Smooth muscle cell of the umbilical artery (primary cell): ENCODE measurements at places on chromosomes 4 and X. TPM values are rescaled to one million over a fixed set of nuclear protein-coding genes. Genes with fewer than 3 reads are reported as not detected.

The RBM46 gene
- not detected in 2 replicates for total RNA-seq

The MAP3K15 gene
- under 0.01 and 0.14 TPM in 2 replicates for total RNA-seq

The CTAG1B gene
- total RNA-seq = not detected in 2 replicates

The PAGE1 gene
- not detected in 2 replicates for total RNA-seq

The TLL1 gene
- under 0.01 and 0.18 TPM in 2 replicates for total RNA-seq

The TRAM1L1 gene
- 3.3 and 3.6 TPM in 2 replicates for total RNA-seq

The HS3ST1 gene
- total RNA-seq = under 0.01 and 2.1 TPM in 2 replicates

The OPRPN gene
- not detected in 2 replicates for total RNA-seq

The GPR82 gene
- not detected in 2 replicates for total RNA-seq

The KCND1 gene
- total RNA-seq = 0.89 and 2.6 TPM in 2 replicates

The DACH2 gene
- not detected in 2 replicates for total RNA-seq

The FTSJ1 gene
- total RNA-seq = 49.3 and 61.4 TPM in 2 replicates

The FAM9C gene
- total RNA-seq = not detected in 2 replicates

The CTAG1A gene
- not detected in 2 replicates for total RNA-seq

The NKAP gene
- 3.9 and 4.3 TPM in 2 replicates for total RNA-seq

The PRDX4 gene
- 174 and 333 TPM in 2 replicates for total RNA-seq

The COL25A1 gene
- total RNA-seq = 2.7 and 5.0 TPM in 2 replicates

The FGFBP1 gene
- total RNA-seq = not detected in 2 replicates

The LINC00632 gene
- total RNA-seq = 13.4 and 17.0 TPM in 2 replicates

The COL4A6 gene
- total RNA-seq = 9.8 and 17.7 TPM in 2 replicates

The TMPRSS11D gene
- not detected in 2 replicates for total RNA-seq

The DRD5 gene
- not detected in 2 replicates for total RNA-seq

The RNF150 gene
- total RNA-seq = 1.0 and 2.4 TPM in 2 replicates

The PAGE4 gene
- total RNA-seq = not detected in 2 replicates

The GAR1 gene
- 2.1 and 4.5 TPM in 2 replicates for total RNA-seq

The CT55 gene
- total RNA-seq = not detected in 2 replicates

The SPANXN3 gene
- not detected in 2 replicates for total RNA-seq

The GAGE13 gene
- total RNA-seq = not detected in 2 replicates

The NAP1L3 gene
- total RNA-seq = 13.1 and 19.3 TPM in 2 replicates

The RCHY1 gene
- total RNA-seq = 36.0 and 38.0 TPM in 2 replicates

The HSFX4 gene
- total RNA-seq = not detected in 2 replicates
